Lung microvascular endothelial cell (primary cell): ENCODE measurements at places on chromosomes 5 and 9.
A peak's percentile ranks its signal among the peaks of the same experiment; 100 is the strongest.

- DNase-seq, result no peak
Measured at GRCh38 chr5:154311362-154311761, 120.8 kb downstream of the GALNT10 start.

GRCh38 chr5:36569491-36569890, 36.9 kb upstream of the SLC1A3 start:
- DNase-seq, result no peak

DNA sequence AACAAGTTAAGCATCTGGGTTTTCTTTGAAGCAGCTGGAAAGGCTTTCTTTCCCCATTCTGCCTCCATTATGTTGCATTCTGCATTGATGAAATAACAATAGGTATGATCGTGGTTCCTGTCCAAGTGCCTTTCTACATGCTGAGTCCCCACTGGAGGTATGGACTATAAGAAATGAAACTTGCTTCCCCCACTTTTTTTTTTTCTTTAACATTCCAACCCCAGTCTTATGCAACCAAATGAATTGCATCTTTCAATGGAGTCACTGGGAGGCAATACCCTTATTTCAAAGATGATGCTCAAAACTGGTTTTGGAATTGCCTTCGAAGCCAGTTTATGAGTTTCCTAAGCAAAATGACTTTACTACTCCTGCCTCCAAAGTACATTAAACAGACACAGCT, 58.9 kb downstream of the ARSB start:
- no peak for DNase-seq

DNA sequence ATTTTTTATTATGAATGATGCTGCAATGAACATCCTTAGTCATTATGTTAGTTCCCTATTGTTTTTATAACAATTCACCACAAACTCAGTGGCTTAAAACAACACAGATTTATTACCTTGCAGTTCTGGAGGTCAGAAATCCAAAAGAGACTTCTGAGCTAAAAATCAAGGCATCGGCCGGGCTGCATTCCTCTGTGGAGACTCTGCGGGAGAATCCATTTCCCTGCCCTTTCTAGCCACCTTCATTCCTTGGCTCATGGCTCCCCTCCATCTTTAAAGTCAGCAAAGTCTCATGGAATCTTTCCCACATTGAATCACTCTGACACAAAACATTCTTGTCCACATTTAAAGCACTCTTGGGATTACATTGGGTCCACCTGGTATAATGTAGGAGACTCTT, 38.6 kb downstream of the SNX18 start:
- DNase-seq, result peak; percentile 35

DNA sequence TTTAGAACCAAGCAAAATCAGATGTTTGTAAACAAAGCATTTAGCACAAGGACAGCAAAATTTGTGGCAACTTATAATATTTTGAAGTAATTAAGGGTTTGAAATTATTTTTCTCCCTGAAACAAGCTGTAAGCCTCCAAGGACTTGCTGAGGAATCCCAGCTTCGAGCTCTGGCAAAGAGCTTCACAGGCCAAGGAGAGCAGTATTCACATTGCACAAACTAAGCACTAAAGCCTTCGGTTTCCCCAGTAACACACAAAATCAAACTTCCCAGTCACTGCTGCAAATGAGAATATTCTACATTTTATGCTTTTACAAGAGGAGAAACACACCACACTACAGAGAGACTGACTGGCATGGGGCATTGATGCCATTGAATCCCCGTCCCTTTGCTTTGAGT, 101.9 kb downstream of the WDR41 start:
- DNase-seq, result no peak

DNA sequence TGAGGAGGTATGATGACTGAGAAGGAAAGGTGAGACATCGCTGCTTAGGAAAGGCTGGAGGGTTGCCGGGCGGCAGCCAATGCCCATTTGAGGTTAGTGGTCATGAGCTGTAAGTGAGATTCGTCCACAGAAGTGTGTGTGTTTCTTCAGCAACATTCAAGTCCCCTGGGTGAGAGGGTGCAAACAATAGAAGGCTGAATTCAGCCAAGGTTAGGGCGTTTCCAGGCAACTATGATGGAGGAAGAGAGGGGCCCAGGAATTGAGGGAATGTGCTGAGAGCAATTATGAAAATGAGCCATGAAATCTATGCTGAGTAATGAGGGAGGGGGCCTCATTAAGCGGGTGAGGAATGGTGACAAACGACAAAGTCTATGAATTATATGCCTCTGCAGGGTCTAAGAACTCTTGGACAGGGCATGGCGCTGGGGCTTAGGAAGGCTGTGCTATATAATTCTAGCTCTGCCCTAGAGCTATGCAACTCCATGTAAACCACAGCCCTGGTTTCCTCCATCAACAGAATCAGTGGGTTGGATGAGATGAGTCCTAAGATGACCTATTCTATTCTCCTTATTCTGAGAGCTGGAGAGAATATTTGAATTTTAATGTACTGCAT, 96.0 kb downstream of the SLIT3 start:
- DNase-seq, result no peak

DNA sequence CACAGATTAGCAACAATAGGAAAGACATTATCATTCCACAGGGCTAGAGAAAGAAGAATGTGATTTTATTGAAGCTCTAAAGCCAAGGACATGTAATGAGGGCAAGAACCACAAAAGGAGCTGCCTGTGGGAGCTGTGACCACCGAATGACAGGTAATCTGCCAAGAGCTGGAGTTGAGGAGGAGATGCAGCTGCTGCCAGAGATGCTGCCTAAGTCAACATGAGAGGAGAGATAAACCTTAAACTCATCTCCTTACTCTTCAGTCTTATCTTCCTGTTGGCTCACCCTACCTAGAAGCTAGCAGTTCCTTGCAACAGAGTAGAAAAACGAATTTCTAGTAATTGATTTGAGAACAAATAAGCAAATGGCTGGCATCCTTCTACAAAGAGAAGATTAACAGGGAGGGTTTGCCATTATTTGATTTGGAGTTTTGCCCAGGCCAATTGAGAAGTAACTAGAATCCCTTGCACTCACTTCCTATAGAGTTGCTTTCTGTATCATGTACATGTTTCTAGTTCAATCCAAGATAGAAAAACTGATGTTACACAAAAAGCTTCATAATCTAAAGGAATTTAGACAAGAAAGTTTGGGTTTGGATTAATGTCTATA, 539.2 kb downstream of the TLE1 start:
- DNase-seq, result no peak

GRCh38 chr9:34337403-34337802, 8.0 kb downstream of the NUDT2 start:
- no peak for DNase-seq

DNA sequence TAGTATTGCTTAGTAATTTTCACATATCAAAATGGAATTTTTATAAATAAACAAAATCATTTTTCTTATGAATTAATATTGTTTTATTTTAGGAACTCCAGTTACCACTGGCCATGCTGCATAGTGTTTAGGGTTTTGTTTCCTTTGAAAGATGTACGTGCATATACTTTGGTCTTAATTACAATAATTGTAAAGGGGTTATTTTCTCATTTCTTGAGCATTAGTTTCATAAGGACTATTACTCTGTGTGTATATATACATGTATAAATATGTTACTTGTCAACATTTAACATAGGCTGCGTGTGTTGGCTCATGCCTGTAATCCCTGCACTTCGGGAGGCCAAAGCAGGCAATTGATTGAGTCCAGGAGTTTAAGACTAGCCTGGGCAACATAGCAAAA, 21.6 kb downstream of the ACO1 start:
- no peak for DNase-seq

GRCh38 chr5:170737591-170737990, 45.9 kb upstream of the GABRP start:
- no peak for DNase-seq

- no peak for DNase-seq
Measured at GRCh38 chr9:110755179-110755578, 86.6 kb downstream of the MUSK start.

- no peak for DNase-seq
Measured at GRCh38 chr5:133261993-133262392, 210.2 kb downstream of the HSPA4 start.

GRCh38 chr5:6713274-6714225, at the start of gene TENT4A:
TSS of gene TENT4A (plus strand) at chr5:6713432. CDS start at chr5:6713984, 552 bp downstream.
- peak; percentile 35 for DNase-seq

DNA sequence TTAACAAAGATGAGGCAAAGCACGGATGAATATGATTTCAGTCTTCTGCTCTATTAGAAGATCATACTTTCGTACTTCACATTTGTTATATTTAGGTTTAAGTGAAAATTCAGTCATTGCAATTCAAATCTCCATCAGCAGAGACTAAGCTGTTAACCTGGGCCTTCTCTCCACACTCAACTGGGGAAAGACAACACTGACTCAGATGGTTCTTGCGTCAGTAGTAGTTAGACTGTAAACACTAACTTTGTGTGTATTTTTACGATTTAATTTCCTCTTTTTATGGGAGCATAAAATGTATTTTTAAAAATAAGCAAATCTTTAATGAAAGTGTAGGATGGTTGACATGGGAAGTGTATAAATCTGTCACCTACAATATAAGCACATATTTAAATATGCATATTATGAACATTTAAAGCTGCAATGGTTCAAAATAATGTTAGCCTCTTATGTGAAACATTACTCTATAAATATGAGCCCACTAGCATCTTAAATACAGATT, 42.7 kb upstream of the ZNF608 start:
- DNase-seq, result no peak

DNA sequence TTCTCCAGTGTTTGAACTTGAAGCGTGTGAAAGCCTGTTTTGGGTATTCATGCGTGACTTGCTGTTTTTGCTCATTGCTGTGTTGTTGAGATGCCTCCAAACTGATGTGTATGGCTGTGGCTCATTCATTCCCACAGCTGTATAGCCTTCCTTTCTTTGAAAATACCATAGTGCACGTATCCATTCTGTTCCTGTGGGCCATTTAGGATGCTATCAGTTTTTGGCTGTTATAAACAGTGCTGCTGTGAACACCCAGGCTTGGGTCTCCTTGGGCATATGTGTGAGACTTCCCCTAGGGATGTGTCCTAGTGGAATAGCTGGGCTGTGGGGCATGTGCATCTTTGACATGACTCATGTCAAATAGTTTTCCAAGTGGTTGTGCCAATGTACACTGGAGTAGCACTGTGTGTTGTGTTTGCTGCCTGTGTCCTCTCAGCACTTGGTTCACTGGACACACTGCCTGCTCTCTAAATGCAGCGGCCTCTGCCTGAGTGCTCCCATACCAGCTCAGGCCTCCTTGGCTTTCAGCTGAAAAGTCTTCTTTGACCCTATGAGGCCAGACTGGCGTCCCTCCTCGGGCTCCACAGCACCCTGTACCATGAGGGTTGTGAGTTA, 102.6 kb upstream of the TBC1D2 start:
- peak; percentile 53 for DNase-seq

DNA sequence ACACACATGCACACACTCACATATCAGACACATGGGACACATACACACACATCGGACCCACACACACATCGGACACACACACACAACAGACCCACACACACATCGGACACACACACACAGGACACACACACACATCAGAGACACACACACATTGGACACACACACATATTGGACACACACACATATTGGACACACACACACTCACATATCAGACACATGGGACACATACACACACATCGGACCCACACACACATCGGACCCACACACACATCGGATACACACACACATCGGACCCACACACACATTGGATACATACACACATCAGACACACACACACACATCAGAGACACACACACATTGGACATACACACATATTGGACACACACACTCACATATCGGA, 12.8 kb upstream of the LAMC3 start:
- no peak for DNase-seq

DNA sequence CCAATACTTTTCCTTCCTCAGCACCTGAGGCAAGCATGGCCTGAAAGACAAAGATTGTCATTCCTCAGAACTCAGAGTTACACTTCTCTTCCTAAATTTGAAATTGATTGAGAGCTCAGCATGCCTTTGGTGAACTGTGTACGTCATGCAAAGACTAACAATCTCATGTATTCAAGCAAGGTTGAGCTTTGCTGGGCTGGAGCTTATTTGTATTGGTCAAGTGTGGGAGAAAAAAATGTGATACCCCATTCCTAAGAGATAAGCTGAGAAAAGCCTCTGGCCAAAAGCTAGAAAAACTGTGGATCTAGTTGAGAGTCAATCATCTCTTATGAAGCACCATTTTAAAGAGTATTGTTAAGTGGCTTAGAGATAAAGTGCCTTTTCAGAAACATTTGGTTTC, 392.2 kb downstream of the RASEF start:
- DNase-seq, result no peak

DNA sequence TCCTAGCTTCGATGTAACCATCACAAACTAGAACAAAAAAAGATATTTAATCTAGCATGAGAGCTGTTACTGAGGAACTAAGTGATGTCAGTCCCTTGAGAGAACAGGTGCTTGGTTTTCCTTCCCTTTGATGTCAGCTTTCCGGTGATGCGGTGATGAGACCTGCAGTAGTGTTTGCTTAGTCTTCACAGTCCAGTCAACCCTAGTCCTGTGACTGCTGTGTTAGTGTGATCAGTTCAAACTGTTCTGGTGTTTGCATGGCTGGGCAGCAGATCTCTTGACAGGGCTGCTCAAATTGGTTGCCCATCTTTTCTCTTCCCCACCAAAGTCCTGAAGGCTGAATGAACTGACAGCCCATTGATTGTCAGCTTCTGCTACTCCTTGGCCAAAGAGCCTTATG, 608.6 kb upstream of the DAB2 start:
- no peak for DNase-seq

GRCh38 chr9:131410044-131410491, 16.2 kb downstream of the PRRC2B start:
- DNase-seq, result no peak

DNA sequence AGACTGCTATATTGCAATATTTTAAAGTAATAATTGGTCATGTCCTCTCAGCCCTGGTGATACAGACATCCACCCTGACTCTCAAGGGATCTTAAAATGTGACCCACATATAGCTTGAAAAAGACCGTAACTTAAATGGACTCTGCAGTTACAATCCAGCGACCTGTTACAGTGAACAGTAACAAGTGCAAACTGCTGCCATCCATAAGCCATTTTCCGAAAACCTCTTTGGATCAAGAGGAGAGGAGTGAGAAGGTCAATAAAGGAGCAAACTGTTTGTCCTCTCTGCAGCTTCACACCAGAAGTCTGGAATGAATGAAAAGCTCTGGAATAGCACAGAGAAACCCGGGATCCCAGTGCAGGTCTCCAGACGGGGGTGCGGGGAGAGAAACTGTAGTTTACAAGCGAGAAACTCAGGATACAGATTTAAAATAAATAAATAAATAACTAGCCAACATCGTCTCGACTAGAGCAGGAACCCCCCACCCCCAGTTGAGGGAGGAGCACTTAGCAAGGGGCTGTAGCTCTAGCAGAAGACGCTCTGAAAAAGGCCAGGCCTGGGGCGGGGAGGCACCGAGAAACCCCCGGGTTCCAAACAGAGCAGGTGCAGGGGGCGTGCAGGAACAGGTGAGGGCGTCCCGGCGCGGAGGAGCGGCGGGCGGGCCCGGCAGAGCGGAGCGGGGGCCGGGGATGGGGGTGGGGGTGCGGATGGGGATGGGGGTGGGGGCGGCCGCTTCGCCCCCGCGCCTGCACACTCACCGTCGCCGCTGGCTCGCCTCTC, 572 bp downstream of the ZDHHC21 start:
- DNase-seq, result peak; percentile 17

- DNase-seq, result no peak
Measured at GRCh38 chr5:135340568-135340967, 58.5 kb downstream of the MACROH2A1 start.

- peak; percentile 0 for DNase-seq
Measured at GRCh38 chr5:11904265-11904906, at the start of gene CTNND2. TSS of gene CTNND2 (minus strand) at chr5:11904446. CDS start at chr5:11903853, 593 bp downstream.
